ENCODE measurements at places on chromosomes 6 and 20.

DNA sequence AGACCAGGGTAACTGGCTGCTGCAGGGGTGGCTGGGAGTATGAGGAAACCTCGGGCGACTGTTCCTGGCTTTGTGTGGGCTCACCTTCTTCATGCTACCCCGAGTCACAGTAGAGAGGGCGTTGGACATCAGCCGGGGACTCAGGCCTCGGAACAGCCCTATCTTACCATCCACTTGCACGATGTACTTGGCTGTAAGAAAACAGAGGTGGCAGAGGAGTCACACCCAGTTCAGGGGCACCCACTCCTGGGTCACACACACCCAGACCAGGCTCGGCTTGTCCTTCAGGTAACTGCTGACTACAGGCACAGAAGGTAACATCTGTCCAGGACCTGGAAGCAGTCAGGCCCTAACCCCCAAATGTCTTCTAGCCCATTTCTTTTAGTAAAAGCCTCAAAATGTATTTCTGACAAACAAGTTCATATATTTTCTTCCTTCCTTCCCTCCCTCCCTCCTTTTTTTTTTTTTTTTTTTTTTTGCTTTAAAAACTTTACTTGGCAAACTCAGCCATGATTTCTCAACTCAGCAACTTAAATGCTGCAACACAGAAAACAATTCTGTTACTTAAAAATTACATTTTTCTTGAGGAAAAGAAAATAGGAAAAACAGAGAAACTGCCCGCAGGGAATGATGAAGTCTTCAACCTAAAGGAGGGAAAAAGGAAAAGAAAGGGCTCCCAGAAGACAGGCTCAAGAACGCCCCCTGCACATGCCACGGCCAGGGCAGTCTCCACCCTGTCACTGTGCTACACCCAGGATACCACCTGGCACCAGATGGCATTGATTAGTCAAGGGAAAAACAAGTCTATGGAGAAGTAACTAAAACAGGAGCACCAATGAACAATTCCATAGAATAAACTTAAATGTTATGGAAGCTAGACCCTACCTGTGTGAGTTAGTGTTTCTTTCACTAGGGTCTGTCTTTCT lies 7.3 kb downstream of the MTCH1 start:
- DNase-seq, result no peak

DNA sequence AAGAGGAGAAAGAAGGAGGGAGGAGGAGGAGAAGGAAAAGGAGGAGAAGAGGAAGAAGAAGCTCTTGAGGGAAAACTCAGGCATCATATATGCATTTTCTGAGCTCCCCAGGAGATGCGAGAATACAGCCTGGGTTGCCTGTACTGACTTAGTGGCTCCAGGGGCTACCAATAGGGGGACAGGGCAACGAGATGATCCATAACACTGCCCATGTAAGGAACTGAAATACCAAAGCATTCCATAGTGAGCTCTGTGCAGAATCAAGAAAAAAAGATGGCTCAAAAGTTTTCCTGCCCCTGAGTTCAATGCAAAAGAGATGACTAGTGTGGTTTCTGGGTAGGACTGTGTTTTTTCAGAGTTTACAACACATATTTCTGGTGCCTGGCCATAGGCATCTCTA lies 258.7 kb downstream of the ALDH8A1 start:
- DNase-seq, result no peak

DNA sequence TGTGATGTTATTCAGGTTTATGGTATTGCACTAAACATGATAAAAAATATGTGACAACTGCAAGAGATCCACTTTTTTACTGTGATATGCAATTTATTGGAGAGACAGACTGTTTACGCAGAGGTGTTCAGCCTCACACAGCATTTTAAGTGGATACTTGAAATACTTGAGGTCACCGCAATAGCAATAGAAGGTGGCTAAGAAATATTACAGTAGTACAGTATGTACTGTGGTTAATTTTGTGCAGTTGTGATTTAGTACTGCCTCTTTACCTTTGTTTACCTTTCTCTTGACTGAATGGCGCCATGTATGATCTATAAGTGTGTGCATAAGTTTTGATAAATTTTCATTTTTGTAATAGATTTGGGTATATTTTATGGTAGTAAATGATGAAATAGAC lies 17.4 kb downstream of the MACROD2 start:
- no peak for DNase-seq

GRCh38 chr20:32966881-32967781 lies 37.1 kb downstream of the SUN5 start:
- no peak for DNase-seq

DNA sequence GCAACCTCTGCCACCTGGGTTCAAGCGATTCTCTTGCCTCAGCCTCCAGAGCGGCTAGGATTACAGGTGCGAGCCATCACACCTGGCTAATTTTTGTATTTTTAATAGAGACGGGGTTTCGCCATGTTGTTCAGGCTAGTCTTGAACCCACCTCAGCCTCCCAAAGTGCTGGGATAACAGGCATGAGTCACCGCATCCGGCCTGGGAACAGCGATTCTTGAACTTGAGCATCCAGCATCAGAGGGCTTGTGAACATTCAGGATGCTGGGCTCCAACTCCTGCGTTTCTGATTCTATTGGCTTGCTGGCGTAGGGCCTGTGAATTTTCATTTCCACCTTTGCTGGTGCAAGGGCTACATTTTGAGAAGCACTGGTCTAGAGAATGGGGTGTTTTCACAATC lies 24.5 kb upstream of the PIM1 start:
- no peak for DNase-seq

GRCh38 chr20:40148886-40149285 lies 540.1 kb downstream of the MAFB start:
- DNase-seq, result no peak

GRCh38 chr20:53077373-53078205 lies 105.4 kb downstream of the TSHZ2 start:
- no peak for DNase-seq

DNA sequence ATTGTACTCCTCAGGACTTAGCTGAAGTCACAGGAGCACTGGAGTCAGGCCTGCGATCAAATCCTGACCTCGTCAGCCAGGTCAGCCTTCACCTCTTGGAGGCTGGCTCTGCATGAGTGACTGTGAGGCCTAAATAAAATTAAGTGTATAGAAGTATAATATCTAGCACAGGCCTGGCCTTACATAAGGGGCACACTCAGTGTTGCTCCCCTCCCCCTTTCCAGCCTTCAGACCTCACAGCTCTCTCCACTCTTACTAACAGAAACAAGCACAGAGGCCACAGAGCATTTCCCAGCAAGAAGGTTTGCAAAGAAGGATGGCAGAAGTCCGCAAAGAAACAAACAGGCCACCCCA lies 84.8 kb downstream of the TRERF1 start:
- no peak for DNase-seq

- DNase-seq, result no peak
Observed at GRCh38 chr20:32628960-32629530, 43.9 kb upstream of the NOL4L start.

- DNase-seq, result no peak
Observed at GRCh38 chr6:92011681-92012245, 1407.6 kb downstream of the EPHA7 start.

GRCh38 chr6:124961777-124962638 lies at the start of gene RNF217:
Gene RNF217, plus strand, starts transcription at chr6:124962437. Its CDS starts 108 bp downstream, at chr6:124962545.
- DNase-seq, result no peak

DNA sequence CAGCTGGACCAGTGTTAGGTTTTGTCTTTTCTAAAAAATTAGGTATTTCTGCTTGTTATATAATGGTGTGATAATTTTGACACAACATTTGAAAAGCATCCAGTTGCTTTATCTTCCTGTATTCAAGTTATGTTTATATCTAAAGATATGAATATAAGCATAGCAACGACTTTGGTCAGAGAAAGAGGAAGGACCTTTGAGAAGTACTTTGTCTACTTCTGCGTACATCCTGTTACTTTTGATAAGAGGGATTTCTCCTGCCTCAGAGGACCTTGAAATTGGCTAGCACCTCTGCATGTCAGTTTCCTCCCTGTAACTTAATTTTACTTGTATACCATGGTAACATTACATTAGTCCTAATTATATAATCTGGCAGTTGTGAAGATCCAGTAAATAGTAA lies 24.8 kb downstream of the PHF20 start:
- DNase-seq, result no peak

DNA sequence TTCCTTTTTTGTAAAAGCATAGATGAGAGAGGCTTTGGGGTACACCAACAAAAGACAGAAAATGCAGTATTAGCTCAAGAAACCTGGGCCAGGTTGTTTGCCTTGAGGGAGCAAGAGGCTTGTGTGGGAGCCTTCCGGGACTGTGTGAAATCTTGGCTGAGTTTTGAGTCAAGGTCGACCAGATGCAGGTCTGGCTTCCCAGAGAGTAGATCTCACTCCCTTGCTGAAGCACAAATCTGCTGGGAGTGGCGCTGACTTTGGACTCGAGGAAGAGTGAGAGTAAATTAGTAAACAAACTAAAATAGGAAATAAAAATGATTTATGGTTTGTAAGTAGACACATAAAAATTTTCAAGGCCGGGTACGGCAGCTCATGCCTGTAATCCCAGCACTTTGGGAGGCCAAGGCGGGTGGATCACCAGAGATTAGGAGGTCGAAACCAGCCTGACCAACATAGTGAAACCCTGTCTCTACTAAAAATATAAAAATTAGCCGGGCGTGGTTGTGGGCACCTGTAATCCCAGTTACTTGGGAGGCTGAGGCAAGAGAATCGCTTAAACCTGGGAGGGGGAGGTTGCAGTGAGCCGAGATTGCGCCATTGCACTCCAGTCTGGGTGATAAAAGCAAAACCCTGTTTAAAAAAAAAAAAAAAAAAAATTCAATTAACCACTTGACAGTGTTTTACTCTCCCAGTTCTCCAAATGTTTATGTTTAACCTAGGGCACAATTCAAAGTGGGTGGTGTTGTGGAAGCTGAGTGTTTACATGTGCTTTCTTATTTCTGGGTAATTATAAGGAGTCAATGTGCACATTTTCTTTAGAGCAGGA lies 27.7 kb upstream of the EDN1 start:
- no peak for DNase-seq

DNA sequence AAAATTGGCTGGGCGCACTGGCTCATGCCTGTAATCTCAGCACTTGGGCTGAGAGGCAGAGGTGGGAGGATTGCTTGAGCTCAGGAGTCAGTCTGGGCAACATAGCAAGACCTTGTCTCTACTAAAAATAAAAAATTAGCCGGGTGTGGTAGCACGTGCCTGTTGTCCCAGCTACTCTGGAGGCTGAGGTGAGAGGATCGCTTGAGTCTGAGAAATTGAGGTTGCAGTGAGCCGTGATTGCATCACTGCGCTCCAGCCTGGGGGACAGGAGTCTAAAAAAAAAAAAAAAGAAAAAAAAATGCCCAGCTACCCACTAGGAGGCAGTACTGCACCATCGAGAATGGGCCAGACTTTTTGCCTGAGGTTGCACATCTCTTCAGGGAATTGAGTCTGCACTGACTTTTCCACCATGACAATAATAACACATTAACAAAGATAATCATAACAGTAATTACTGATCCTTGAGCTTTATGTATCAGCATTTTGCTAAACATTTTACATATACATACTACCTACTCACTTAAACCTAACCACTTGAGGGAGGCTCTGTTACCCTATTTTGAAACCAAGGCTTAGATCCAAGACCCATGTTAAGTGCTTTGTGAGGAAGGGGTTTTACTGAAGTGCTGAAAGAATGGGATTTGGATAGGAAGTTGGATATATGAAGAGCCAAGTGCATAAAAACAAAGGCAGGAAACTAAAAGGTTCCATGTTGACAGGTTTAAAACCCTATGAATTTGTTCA lies 21.0 kb downstream of the SRSF3 start:
- no peak for DNase-seq

DNA sequence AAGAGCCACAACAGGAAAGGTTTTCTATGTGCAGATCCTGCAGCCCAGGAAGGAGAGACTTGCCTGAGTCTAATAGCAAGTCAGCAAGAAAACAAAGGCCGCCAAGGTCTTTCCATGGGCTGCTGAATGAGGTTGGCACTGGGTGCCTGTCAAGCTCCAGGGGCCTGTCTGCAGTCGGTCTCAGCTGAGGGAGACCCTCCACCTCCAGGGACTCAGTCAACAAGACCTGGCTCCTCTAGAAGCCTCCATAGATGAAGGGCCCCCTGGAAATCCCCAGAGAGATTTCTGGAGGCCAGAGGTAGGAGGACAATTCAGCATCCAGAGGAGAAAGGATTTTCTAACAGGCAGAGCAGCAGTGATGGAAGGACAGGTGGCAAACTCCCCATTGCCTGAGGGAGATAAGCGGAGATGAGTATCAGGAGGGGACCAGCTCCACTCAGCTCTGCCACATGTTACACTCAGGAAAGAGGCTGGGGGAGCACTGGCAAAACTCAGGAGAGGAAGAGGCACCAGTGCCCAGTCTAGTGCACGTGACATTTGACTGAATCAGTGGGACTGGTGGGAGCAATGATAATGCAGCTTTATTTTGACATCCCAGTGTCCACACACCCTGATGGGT lies 33.5 kb upstream of the FKBP1A start:
- DNase-seq, result no peak

GRCh38 chr6:14731611-14732010 lies 514.3 kb upstream of the JARID2 start:
- no peak for DNase-seq

GRCh38 chr6:88908598-88909548 lies 54.5 kb downstream of the RNGTT start:
- DNase-seq, result no peak

GRCh38 chr6:152977556-152977955 lies 5.3 kb downstream of the FBXO5 start:
- DNase-seq, result no peak

DNA sequence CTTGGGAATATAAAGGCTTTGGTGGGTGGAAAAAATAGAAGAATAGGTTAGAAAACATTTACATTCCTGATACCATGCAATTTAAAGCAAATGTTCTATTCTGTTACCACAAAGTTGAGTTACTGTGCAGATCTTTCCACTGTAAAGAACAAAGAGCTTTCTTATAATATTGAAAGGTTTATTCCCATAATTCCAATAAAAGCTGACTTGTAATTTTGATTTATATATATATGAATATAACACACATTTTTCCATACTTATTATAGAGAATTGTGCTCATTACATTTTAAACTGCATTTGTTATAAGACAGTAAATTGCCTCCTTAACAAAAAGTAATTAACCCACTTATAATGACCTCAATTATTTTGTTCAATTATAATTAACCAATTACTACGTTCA lies 135.9 kb downstream of the RNASET2 start:
- no peak for DNase-seq

DNA sequence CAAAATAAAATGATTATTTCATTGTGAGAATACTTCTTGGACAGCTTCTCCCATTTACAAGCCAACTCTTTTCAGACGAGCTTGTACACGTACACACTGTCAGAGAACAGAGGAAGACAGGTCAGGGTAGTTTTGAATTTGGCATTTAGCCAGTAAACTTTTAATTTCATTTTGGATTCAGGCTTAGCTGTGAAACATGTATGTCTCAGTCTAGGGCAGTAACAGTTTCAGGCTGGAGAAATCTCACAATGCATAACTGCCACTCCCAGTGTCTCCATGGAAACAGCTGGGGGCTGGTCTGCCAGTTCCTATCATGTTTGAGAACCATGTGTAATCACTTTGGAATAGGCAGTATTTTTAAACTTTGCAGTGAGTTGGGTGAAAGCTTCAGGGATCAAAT lies 22.0 kb upstream of the QKI start:
- DNase-seq, result no peak

GRCh38 chr20:61461461-61461860 lies 209.4 kb downstream of the CDH4 start:
- DNase-seq, result no peak

- no peak for DNase-seq
Observed at GRCh38 chr6:153090241-153090930, 40.7 kb downstream of the RGS17 start.

- DNase-seq, result no peak
Observed at GRCh38 chr20:36098364-36098763, 56.2 kb upstream of the EPB41L1 start.

All from NCI-H1048 (cell line).